Activated naive CD4-positive, alpha-beta T cell treated with anti-CD3 and anti-CD28 coated beads, Interleukin-2, amount 10 ng/mL, durations not matched to agents 7 days and 5 days (primary cell): ENCODE measurements at places on chromosomes 4 and X.
A peak's percentile ranks its signal among the peaks of the same experiment; 100 is the strongest.

GRCh38 chr4:84790769-84791565 lies 175.5 kb downstream of the WDFY3 start:
- no peak for DNase-seq

GRCh38 chr4:64388252-64388651 lies 21.0 kb downstream of the TECRL start:
- DNase-seq = no peak

DNA sequence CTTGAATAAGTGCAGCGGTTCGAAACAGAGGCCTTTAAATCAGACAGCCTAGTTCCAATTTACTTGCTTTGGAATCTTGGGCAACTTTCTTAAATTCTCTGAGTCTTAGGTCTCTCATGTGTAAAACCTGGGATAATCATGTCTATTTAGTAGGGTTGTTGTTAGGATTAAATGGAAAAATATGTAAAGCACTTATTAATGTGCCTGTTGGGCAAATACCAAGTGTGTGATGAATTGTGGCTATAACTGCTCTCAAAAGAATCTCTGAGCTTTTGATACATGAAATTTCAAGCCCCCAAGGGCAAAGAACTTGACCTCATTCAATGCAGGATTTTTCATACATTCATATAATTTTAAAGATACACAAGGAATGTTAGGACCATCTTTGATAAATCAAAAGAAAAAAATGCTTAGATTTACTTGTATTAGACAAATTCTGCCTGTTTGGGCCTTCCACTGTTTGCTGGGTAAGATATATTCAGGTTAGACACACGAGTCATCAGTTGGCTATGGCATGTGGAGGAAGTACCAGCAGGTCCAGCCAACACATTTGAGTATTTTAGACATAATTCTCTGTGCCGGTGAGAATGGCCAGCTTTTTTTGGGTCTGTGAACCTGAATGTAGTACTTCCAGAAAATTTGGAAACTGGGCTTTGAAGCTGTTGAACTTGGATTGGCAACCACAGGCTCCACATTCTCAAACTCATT lies 241.4 kb upstream of the CNKSR2 start:
- no peak for DNase-seq

DNA sequence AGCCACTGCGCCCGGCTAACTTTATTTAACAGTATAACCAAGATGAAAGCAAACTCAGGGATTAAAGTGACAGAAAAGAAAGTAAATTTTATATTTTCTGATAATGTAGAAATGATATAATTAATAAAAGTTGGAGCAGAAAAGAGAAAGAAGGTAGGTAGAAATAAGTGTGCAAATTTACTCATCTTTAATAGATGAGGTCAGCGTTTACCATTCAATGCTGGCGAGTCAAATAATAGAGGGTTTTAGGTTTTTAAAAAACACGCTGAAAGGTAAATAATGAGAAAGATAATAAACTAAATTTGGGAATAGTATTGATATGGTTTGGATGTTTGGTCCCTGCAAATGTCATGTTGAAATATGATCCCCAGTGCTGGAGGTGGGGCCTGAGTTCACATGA lies 13.6 kb downstream of the CDKN2AIP start:
- no peak for DNase-seq

DNA sequence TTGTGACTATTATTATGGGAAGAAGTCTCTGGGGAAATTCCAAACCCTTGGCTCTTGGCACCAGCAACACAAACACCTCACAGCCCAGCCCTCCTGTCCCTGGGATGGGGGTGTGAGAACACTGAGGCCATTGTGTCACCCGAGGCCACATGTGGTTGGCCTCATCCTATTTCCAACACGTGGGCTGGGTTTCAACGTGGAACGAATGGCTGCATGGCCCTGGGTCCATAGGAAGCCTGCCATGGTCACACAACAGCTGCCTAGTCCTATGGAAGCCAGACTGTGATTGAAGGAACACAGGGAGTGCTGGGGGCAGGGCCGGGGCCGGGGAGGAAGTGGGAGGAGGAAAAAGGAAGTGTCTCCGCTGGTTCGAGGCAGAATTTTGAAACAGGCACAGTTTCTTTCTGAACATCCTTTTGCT lies 10.0 kb downstream of the CLCN4 start:
- DNase-seq = peak; percentile 23

DNA sequence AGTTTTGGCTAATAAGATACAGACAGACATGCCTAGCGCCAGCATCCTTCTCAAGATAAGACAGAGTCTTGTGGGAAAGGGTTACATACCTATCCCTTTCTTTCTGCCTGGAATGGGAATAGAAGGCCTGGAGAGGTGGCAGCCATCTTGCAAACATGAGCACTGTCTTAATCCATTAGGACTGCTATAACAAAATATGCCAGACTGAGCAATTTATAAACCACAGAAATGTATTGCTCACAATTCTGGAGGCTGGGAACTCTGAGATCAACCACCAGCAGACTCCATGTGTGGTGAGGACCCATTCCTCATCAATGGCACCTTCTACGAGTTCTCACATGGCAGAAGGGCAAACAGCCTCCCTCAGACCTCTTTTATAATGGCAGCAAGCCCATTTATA lies 26.5 kb upstream of the NEIL3 start:
- DNase-seq = no peak

DNA sequence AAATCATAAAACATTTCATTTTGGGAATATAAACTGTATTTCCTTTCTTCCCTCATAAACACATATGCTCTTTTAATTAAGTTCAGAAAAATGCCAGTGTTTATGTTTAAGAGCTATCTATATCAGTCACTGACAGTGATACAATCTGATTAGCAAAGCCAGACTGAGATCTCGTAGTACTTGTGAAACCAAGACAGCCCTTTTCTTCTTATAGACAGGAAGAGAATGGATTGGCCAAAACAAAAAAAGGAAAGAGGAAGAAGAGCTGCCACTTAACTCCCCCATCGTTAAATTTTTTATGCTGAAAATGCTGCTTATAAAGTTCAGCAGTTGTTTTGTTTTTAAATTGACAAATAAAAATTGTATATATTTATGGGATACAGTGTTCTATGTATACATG lies 87.4 kb downstream of the PLAC1 start:
- no peak for DNase-seq

DNA sequence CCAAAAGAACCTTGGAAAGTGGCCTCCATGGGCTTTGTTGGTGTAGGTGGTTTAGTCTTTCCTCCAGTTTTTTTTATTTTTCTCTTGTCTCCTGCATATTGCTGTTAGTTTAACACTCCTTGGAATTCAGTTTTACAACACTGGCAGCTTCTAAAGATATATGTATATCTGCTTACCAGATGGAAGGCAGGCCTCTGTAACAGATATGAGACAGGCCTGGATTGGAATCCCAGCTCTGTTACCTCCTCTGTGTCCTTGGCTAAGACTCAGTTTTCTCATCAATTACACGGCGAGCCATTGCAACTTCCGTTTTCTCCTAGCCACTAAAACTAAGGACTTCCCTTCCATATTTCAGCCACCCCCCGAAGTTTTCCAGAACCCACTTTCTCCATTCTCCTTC lies 133.4 kb upstream of the SMAD1 start:
- DNase-seq = no peak
